ENCODE measurements at places on chromosomes 11 and 22.

GRCh38 chr22:44887941-44888366, 121.9 kb downstream of the PHF21B start:
- no peak for DNase-seq

GRCh38 chr22:30574095-30574981, at the start of gene GAL3ST1:
GAL3ST1 (minus strand) TSS chr22:30574665; CDS start chr22:30557392, 17,273 bp downstream.
- no peak for DNase-seq

GRCh38 chr11:82465481-82465880, 268.2 kb downstream of the FAM181B start:
- DNase-seq, result no peak

GRCh38 chr11:118536726-118537125, 5.7 kb downstream of the TMEM25 start:
- no peak for DNase-seq

DNA sequence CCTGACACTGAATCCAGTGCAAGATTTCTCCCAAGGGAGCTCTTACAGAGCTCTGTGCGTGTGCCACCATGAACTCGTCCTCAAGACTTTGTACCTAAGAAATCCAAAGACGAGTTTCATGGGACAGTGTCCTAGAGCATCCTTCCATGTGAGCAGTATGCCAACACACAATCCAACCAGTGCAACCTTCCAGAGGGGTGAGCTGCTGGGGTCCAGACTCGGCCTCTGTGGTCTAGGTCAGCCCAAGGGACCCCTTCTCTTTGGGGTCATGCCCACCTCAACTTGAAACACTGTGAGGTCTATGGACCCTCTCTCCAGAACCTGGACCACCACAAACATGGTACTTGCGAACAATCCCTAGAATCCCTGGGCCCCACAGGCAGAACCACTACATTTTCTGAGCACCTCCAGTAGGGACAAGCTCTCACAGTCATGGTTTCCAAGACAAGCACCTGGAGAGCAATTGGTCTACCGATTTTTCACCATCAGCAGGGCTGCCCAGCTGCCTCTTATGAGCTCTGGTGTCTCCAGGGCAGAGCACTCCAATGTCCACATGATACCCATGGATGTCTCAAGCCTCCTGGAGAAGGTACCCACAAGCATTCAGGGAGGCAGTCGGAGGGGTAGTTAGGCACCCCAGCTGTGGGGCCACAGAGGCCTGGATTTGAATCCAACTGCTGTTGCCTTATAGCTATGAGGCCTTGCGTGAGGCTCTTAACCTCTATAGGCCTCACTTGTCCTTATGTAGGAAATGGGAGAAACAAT, 7.7 kb downstream of the CHST1 start:
- DNase-seq, result no peak

GRCh38 chr22:43931771-43932170, 8.2 kb downstream of the PNPLA3 start:
- DNase-seq, result no peak

DNA sequence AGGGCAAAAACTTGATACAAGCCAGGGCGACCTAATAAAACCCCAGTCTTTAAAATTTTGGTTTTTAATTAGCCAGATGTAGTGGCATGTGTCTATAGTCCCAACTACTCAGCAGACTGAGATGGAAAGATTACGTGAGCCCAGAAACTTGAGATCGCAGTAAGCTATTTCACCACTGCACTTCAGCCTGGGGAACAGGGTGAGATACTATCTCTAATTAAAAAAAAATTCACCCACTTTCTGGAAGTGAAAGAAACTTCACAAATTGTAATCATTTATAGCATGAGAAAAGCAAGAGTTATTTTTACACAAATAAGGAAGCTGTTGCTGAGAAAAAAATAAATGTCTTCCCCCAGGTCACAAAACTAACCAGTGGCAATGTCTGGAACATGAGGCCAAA, 882 bp upstream of the GLYATL2 start:
- DNase-seq, result no peak

GRCh38 chr11:10125522-10126133, 168.4 kb downstream of the SBF2 start:
- DNase-seq, result no peak

DNA sequence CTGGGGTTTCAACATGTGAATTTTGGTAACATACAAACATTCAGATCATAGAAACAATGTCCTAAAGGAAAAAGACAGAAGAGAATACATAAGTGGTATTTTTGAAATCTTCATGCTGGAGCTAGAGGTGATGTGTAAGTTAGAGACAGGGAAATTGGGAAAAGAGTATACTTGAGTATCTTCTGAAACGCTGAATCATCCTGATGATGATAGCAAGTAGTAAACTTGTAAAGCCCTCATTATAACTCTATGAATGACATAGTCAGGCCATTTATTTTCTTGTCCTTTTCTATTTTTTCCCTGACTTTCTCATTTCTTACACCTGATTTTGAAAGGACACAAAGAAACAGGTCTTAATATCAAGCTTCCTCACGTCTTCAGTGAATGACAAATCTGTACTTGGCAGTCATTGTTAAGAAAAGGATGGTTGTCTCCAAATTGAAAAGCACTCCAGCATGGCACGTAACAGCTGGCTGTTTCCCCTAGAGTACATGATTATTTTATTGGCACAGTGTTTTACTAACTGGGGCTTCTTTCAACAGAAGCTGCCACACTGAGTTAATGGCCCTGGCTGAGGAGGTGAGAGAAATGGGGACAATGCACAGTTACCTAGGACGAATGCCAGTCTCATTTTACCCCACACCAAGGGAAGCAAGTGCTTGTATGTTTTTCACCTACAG, 140.7 kb upstream of the CTSC start:
- DNase-seq, result no peak

DNA sequence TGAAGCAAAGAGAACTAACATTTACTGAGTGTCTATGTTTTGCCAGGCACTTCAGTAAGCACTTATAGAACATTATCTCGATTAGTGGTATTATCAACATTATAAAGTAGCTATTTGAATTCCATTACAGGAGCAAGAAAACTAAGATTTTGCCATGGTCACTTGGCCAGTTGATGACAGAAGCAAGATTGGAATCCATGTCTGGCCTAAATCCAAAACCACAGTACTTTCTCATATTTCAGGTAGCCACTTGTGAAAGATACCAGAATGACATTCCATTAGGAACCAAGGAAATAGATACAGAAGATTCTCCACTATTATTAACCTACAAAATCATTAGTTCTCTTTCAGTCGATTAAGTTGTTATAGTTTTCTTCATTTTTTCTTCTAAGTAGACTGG, 691.0 kb upstream of the API5 start:
- DNase-seq, result no peak

- no peak for DNase-seq
These were observed 81.0 kb downstream of the PHF21B start for GRCh38 chr22:44928711-44929358.

GRCh38 chr11:112613051-112613972, 347.9 kb upstream of the NCAM1 start:
- no peak for DNase-seq

- DNase-seq, result no peak
These were observed 11.5 kb downstream of the YPEL4 start for GRCh38 chr11:57638005-57638781.

DNA sequence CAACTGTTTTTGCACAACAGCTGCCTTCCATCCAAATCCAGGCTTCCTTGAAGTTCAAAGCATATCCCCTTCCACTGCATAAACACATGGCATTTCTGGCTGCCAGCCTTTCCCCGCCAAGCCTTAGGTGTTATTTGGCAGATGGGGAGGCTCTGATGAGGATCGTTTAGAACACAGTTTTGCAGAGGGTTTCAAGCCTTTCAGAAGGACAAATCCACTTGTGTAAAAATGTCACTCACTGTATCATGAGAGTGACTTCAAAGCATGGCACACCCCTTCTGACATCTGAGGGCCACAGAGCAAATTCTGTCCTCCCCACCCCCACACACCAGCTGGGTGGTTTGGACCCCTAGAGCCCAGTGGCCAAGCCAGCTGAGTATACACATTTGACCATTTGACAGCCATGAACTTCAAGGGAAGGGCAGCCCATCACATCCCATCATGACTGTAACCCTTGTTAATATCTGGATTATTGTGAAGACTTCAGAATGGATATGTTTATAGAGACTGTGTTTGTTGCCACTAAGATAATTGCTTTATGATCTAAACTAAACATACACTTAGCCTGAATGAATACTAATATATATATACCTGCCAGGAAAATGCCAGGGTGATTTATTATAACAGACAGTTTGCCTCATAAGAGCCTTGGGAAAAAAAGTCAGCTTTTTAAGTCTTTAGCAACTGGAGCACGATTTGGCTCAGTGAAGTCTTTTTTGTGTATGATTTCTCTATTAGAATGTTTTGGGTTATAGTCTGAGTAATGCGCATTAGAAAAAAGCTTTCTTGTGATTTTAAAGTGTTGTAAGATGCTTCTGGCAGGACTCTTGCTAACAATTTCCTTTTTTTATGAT, 31.9 kb downstream of the FBLN1 start:
- DNase-seq, result no peak

- DNase-seq, result no peak
These were observed 12.2 kb downstream of the CBL start for GRCh38 chr11:119218141-119218878.

GRCh38 chr11:74559110-74559933, 33.1 kb upstream of the POLD3 start:
- no peak for DNase-seq

DNA sequence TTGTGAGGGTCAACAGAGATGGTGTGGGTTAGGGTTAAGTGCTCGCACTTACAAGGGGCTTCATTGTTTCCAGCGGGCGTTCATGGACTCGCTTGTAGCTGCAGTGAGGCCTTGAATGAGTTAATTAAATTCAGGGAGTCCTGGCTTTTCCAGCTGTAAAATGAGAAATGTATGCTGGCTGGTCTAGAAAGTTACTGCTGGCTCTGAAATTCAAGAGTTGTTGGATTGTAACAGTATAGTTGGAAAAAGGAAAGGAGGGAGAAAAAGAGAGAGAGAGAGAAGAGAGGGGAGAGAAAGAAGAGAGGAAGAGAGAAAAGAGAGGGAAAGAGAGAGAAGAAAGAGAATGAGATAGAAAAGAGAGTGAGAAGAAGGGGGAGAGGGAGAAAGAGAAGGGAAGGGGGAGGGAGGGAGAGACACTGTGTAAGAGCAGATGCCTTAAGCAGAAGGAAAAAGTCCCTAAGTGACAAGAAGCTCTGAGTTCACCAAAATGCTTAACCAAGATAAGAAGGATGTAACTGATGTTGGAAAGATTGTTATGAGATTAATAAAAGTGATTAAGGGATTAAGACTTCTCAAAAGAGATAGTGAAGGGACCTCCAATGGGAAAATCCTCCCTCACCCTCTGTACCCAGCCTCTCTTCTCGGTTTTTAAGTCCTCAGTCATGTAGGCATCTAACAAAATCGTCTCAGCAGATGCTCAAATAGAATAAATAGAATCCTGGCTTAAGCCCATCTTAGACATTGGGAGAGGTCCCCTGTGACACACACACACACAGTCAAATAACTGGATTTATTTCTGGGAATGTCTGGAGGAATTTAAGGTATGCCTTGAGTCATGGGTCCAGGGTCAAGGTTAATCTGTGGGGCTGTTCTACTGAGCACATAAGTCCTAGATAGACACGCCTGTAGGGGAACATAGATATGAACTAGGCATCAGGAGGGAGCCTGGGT, 477.9 kb downstream of the MIAT start:
- no peak for DNase-seq

- DNase-seq, result no peak
These were observed 102.7 kb downstream of the COMMD9 start for GRCh38 chr11:36186340-36187175.

DNA sequence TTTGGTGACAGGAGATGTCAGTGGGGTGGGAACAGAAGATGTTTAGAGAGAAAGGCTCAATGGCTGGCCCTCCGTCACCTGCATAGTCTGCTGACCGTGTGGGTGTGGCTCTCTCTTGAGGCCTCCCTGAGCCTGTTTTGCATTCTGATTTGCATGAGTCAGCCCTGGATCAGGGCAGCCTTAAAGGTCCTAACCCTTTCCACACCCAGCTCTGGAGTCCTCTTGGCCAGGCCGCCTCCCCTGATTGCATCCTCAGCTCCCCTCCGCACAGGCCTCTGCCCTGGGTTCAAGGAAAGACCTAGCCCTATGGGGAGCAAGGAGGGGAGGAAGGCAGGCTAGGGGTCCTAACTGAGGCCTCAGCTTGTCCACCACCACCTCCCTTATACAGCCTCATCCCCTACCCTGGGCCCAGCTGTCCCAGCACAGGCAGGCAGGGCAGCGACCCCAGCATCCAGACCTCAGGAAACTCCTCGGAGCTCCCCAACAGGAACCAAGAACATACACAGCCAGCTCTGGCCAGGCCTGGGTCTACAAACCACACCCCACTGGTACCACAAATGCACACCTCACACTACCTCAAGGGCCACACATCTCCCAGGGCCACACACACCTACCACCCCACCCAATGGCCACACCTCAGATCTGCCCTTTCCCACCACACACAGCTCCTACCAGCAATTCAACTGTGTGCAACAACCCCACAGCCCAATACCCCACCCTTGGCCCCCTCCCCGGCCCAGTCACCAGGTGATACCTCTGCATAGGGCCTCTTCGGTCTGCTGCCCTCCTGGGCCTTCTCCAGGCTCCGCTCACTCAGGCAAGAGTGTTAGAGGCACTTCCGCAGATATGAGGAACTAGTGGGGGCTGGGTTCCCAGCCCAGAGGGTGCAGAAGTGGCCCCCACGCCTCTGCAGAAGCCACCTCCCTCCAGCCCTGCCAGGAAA, 13.7 kb downstream of the ARAP1 start:
- DNase-seq, result no peak

DNA sequence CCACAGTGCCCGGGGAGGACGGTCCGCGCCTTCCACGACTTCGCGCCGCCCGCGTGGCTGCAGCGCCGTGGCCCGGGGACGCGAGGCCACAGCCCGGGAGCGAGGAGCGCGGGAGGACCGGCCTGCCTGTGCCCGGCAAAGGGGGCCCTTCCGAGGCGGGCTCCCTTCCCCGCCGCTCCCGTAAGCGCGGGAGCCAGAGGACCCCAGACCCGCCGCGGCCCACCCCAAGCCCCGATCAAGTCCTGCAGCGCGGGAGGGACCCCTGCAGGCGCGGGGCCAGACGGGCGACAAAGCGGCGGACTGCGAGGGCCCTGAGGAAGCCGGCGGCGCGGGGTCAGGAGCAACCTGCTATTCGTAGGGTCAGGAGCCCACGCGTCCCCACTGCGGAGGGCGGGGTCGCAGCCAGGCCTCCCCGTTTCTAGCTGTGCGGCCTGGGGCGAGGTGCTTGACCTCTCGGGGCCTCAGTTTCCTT, 110.3 kb downstream of the WNT7B start:
- DNase-seq, result no peak

GRCh38 chr11:72045849-72046248, 34.5 kb downstream of the NUMA1 start:
- DNase-seq, result no peak

Measured in brain pericyte (primary cell).